ENCODE measurements at places on chromosomes 3 and 15. TPM values are rescaled to one million over a fixed set of nuclear protein-coding genes. Genes with fewer than 3 reads are reported as not detected.
A peak's percentile ranks its signal among the peaks of the same experiment; 100 is the strongest.

- H3K4me1 ChIP-seq, result no peaks in the 10 kb centered on the region
- no peaks in the 10 kb centered on the region for H3K36me3 ChIP-seq
- no peak overlapping the region for H3K27ac ChIP-seq
- DNase-seq, result no peak
- H3K27me3 ChIP-seq, result no peaks in the 10 kb centered on the region
These were observed 69.4 kb upstream of the ALDH1A3 start for GRCh38 chr15:100810229-100810628.

DNA sequence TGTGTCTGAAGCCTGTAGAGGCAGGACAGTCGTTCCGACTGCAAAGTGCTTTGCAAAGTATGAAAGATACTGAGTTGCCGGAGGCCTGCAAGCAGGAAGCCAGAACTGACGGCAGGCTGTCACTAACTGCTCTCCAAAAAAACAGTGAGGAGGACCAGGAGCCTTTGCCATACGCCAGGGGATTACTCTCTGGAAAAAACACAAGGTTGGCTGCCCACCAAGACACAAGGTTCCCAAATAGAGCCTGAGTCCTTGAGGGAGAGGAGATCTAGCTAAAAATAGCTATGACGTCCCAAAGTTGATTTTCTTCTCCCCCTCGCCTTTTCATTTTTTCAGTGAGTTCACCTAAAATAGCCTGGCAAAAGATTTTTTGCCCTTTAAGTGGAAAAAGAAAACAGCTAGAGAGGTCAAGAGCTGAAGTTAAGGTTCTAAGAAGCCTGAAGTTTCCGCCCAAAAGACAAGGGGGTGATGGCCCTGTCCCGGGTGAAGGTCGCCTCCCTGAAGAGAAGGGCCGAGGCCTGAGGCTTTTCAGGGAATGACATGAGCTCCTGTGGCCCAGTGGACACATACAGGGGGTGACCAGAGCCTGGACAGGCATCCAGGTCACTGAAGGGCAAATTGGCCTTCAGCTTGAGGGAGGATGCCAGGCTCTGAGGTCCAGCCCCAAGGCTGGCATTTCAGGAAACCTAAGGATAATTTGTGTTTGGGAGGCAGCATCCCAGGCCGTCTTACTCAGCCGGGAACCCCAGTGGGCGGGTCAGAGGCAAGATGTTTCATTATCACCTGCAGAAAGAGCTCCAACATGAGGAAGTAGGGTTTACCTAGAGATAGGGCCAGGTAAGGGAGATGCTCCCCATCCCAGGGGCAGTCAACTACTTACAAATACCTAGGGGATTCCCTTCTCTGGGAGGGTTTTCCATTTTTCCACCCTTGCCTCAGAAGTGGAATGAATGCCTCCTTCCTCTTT is 44.9 kb upstream of the DGKG start:
- H3K36me3 ChIP-seq, result no peaks in the 10 kb centered on the region
- H3K4me1 ChIP-seq, result no peaks in the 10 kb centered on the region
- H3K4me3 ChIP-seq, result no peak overlapping the region
- no peak for DNase-seq
- H3K27ac ChIP-seq, result peak overlapping the region; percentile 86
- no peaks in the 10 kb centered on the region for H3K27me3 ChIP-seq

The CTSH gene
- 1,456 TPM for total RNA-seq

DNA sequence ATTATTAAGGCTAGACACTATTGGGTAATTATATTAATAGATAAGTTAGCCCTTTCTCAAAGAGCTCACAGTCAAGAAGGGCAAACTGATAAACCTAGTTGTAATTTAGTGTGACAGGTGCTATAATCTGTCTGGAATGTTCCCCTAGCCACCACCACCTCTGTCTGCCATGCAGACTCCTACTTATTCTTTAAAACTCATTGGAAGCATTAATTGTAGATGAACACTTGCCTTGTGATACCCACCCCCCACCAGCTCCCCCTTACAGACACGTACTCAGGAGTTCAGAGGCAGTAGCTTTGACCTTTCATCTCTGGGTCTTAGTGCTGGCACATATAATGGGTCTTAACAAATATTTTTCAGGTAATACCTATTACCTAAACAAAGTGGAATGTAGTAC is 195.9 kb downstream of the TP63 start:
- H3K27ac ChIP-seq, result no peak overlapping the region
- no peaks in the 10 kb centered on the region for H3K36me3 ChIP-seq
- no peak overlapping the region for H3K4me3 ChIP-seq
- no peaks in the 10 kb centered on the region for H3K27me3 ChIP-seq

The PLXND1 gene
- total RNA-seq, result 233 TPM

The RASGRF1 gene
- 71.2 TPM for total RNA-seq

GRCh38 chr3:171895900-171896299 is 52.8 kb downstream of the TMEM212 start:
- DNase-seq, result no peak
- no peak overlapping the region for H3K4me3 ChIP-seq
- no peaks in the 10 kb centered on the region for H3K27me3 ChIP-seq
- H3K36me3 ChIP-seq, result no peaks in the 10 kb centered on the region
- H3K4me1 ChIP-seq, result no peaks in the 10 kb centered on the region

GRCh38 chr15:52391069-52391468 is 95.5 kb upstream of the MYO5C start:
- peaks cover 7% of the 10 kb centered on the region for H3K36me3 ChIP-seq
- no peak overlapping the region for H3K27ac ChIP-seq
- no peak overlapping the region for H3K4me3 ChIP-seq
- no peaks in the 10 kb centered on the region for H3K4me1 ChIP-seq

DNA sequence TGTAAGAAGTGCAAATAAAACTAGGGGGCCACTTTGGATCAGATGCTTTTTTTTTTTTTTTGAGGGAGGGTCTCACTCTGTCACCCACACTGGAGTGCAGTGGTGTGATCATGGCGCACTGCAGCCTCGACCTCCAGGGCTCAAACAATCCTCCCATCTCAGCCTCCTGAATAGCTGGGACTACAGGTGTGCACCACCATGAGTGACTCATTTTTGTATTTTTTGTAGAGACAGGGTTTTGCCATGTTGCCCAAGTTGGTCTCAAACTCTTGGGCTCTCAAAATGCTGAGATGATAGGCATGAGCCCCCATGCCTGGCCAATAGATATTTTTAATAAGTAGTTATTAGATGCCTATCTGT is 20.8 kb downstream of the CCR1 start:
- H3K4me3 ChIP-seq, result no peak overlapping the region
- DNase-seq, result no peak

- H3K36me3 ChIP-seq, result peaks cover 5% of the 10 kb centered on the region
- no peaks in the 10 kb centered on the region for H3K27me3 ChIP-seq
- no peaks in the 10 kb centered on the region for H3K4me1 ChIP-seq
These were observed 1.0 kb downstream of the CGGBP1 start for GRCh38 chr3:88057630-88058305.

DNA sequence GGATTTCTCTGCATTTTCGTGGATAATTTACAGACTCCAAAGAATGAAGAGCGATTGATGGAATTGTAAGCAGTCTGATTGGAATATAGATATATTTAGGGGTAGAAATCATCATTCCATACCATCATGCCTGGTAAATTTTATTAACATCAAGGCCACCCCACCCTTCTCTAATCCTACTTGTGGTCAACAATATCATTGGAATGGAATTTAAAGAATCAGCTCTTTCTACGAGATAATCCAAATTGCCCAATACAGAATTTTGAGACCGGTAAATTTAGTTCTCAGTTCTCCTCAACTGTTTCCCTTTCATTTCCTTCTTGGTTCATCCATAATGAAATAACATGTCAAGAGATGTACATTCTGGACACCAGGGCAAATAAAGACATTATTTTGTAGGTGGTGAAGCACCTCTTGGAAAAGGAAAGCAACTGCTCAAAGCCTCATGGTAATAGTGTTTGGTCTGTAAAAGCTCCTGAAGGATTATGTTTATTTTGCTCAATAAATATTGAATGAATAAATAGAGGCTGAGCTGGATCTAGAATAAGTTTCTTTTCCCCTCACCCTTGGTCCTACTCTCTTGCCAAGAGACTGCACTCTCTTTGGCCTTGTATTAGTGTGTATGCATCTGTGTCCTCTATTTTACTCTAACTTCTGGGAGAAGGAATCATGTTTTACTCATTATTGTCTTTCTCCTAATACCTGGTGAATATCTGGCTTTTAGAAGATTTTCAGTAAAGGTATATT is 133.7 kb upstream of the BCL6 start:
- H3K4me1 ChIP-seq, result no peaks in the 10 kb centered on the region
- no peaks in the 10 kb centered on the region for H3K36me3 ChIP-seq
- H3K27ac ChIP-seq, result no peak overlapping the region
- H3K27me3 ChIP-seq, result no peaks in the 10 kb centered on the region
- no peak overlapping the region for H3K4me3 ChIP-seq

- no peak overlapping the region for H3K27ac ChIP-seq
- no peaks in the 10 kb centered on the region for H3K27me3 ChIP-seq
- no peaks in the 10 kb centered on the region for H3K36me3 ChIP-seq
- H3K4me3 ChIP-seq, result no peak overlapping the region
- H3K4me1 ChIP-seq, result peaks cover 9% of the 10 kb centered on the region
These were observed 181.9 kb downstream of the CDIN1 start for GRCh38 chr15:36761132-36761847.

- no peaks in the 10 kb centered on the region for H3K27me3 ChIP-seq
- H3K4me1 ChIP-seq, result peaks cover 11% of the 10 kb centered on the region
- DNase-seq, result no peak
- no peak overlapping the region for H3K27ac ChIP-seq
- no peaks in the 10 kb centered on the region for H3K36me3 ChIP-seq
- H3K4me3 ChIP-seq, result no peak overlapping the region
These were observed 5.7 kb downstream of the EXOSC7 start for GRCh38 chr3:44981751-44982150.

The TRIM42 gene
- total RNA-seq, result not detected
